ENCODE measurements at places on chromosomes 7 and 10.

DNA sequence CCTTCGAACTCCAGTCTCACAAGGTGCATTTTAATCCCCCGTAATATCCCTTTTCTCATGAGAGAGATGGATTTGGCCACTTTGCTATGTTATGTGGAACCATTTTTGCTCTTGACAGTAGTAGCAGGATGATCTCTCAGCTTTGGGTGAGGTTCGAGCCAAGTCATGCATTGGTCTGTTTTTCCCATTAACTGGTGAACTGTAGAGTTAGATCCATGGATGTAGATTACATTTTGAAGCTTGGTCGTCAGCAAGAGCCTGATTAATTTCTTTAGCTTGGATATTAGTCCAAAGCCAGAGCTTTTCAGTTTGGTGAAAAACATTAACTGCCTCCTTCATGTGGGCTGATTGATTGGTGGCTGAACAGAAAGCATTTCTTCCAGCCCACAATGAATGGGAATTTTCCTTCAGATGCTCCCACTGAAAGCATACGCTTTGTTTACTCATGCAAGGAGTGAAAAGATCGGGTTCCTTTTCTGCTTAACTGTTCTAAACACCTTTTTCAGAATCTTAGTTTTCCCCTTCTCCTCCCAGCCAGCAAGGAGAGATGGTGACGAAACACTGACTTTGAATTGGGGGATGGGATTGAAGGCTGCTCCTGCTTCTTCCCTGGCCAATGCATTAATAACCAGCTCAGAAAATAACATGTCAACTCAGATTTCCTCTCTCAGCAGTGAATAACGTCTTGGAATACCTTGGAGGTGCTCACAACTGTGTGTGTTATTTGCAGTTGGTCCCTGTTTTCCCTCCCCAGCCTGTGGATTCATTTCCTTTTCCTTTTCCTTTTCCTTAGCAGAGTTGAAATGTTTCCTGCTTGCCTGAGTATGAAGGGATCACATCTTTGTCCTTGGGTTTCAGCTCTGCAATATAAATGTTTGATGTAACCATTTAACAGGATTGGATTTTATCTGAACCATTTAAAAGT, 351.8 kb upstream of the FZD8 start:
- DNase-seq, result no peak

GRCh38 chr7:8382004-8382730, 51.2 kb upstream of the NXPH1 start:
- no peak for DNase-seq

GRCh38 chr10:93357680-93358079, 124.5 kb downstream of the MYOF start:
- no peak for DNase-seq

DNA sequence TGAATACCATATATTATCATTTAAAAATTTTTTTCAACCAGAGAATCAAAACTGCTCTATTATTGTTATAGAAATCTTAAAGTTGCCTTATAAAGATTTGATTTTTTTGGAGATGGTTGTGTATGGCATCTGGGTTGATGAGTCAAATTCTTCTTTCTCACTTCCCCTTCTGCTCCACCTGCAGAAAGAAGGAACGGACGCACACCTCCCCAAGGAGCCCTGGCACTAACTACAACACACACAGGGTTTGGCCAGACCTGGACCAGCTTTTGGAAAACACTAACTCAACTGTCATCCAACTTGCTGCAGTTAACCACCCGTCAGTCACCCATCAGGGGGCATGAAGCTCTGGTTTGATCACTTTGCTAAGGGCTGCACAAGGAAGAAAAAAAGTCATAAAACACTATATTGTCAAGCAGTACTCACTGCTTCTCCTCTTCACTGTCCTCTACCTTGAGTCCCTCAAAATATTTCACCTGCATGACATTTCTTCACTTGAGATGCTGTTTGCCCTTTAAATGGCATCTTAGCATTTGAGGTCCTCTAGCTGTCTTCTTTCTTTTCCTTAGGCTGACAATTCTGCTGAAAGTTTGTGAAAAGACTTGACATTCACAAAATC, 266.7 kb upstream of the PHF14 start:
- DNase-seq, result no peak

DNA sequence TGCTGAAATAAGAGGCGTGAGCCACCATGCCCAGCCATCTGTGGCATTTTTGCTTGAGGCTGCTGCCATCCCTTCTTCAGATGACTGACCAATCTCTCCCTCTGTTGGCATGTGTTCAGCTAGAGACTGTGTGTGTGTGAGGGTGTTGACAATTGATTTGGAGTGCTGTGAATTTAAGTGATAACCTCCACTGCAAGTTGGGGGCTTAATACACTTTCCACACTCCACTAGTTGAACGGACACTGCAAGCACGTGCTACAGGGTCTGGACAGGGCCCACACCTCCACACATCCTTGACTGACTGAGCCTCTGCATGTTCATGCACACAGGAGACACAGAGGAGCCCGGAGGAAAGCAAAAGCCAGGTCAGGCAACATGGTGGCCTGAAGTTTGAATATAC, 51.3 kb downstream of the BRAF start:
- no peak for DNase-seq

- DNase-seq, result no peak
Observed at GRCh38 chr7:156527458-156527890, 113.1 kb upstream of the RNF32 start.

GRCh38 chr10:2048337-2048973, 311.1 kb upstream of the ADARB2 start:
- no peak for DNase-seq

GRCh38 chr7:14745076-14745475, 157.5 kb downstream of the DGKB start:
- DNase-seq, result no peak

DNA sequence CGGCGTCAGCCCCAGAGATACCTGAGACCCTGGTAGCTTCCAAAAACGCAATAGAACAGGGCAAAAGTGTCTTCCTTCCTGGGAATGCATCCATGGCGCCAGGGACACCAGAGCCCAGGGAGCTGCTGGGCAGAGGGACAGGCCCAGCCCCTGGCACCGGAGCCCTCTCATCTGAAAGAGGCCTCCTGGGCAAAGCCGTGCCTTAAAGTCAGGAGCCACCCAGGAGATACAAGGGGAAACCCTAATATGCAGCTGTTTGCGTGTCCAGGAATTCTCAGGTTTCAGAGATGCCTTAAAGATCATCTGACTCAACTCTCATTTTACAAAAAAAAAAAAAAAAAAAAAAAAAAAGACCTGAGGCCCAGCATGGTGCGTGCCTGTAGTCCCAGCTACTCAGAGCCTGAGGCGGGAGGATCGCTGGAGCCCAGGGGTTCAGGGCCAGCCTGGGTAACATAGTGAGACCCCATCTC, 28.0 kb downstream of the NUDT1 start:
- DNase-seq, result no peak

DNA sequence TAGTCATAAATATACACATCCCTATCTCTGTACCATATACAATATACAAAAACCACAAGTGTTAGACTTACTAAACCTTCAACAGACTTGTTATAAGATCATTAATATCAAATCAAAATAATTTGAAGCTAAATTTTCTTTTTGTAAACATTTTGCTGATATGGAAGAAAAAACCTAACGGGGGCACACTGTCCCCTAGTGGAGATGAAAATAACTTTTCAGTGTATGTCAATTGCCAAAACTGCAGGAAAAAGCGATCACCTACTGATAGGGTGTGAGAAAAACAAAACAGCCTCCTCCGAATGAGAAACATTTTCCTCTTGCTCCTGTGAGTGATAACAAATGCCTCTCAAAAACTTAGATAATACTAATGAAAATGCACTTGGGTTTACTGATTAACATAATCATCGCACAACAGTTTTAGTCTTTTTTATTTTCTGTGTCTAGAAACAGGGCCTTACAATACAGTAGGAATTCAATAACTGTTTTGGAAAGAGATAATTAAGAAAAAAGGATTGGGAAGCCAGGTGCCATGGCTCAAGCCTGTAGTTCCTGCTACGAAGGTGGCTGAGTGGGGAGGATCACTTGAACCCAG, 322.7 kb downstream of the CRPPA start:
- no peak for DNase-seq

DNA sequence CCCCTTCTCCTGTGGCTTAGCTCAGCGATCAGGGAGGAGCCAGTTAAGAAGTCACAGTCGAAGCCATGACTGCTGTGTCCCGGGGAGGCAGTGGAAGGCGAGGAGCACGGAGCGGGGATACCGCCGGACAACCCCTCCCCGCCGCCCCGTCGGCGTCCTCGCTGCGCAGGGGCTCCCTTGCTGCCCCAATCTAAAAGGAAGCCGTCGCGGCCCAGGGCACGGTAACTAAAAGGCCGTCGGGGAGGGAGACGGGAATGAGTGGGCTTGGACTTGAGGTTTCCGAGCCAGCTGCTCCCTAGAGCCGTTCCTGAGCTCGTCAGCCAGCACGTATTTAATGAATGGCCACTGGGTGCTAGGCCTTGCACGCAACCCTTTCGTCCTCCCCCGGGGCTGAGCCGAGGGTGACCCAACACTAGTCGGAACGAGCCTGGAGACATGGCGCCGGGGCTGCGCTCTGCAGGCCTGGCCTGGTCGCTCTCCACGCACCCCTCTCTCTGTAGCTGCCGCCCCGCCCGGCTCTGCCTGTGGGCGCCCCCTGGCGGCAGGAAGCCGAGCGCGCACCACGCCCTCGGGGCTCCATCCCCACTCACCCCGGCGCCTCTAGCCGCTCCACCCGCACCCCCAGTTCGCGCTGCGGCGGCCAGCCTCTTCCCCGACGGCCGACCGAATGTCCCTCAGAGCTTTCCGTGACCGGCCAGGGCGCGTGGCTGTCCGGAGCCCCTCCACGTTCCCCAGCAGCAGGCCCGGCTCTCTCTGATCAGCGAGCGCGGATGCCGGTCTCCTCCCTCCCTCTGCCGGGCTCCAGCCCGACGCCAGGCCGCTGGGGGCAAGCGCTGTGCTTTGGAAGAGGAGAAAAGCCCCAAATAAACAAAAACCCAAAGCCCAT, 29.3 kb upstream of the KCNK18 start:
- no peak for DNase-seq

- peak; percentile 71 for DNase-seq
Observed at GRCh38 chr10:125123476-125124114, 36.8 kb downstream of the CTBP2 start.

DNA sequence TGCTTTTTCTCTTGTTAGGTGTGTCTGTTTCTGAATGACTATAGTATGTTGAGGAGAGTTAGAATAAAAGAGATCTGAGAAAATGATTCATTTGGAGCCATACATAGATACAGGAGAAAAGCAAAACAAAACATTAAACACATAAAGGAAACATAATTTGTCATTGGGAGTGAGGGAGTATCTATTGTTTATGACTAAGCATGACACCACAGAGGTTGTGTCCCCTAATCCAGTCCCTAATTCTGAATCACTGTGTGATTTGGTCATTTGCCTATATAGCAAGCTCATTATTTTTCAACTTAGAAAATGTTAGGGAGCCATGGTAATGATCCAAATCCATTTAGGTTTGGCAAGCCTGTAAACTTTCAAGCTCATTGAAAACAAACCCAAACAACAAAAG, 132.3 kb upstream of the BMPER start:
- DNase-seq, result peak; percentile 60

GRCh38 chr7:35828817-35829216, 28.0 kb downstream of the SEPTIN7 start:
- DNase-seq, result no peak

- no peak for DNase-seq
Observed at GRCh38 chr7:138982204-138982623, 1.0 kb upstream of the KIAA1549 start.

DNA sequence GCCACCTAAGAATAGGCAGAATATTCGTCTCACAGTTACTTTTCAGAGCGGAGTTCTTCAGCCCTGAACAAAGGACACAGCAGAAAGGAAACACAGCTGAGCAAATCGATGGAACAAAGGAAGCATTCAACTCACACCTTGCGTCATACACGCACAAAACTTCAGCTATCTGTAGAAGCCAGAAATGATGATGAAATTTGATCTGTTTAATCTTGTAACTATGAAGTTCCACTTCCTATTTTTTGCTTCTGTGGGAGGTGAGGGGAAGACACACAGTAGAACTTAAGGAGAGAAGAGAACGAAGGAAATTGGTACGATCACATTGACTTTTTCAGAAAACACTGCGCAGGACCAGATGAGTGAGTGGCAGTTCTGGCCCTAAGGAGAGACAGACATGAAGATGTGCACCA, 26.2 kb downstream of the FAM171A1 start:
- DNase-seq, result peak; percentile 62

DNA sequence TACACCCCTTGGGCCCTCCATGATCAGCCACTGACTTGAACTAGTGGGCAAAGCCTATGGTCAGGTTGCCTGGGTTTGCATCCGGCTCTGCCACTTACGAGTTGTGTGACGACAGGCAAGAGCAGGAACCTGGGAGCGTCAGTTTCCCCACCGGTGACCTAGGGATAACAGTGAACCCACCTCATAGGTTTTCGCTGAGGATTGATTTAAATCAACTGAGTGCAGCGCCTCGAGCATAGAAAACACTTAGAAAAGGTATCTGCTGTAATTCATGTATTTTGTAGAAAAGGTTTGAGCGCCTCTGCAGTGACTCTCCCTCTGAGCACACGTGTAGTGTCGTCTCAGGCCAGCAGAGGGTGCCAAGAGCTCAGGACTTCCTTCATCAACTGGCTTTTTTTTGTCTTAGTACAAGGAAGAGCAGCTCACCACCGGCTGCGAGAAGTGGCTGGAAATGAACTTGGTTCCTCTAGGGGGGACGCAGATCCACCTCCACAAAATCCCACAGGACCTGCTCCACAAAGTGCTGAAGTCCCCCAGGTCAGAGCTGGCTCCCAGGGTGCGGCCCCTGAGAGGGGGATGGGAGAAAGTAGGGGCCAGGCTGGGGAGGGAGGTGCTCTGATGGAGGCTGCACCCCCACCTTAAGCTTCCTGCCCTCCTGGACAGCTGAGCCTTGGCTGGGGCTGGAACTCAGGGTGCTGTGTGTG, 27.7 kb downstream of the BTBD16 start:
- DNase-seq, result peak; percentile 69

- DNase-seq, result no peak
Observed at GRCh38 chr7:26078437-26079336, 73.3 kb upstream of the NFE2L3 start.

DNA sequence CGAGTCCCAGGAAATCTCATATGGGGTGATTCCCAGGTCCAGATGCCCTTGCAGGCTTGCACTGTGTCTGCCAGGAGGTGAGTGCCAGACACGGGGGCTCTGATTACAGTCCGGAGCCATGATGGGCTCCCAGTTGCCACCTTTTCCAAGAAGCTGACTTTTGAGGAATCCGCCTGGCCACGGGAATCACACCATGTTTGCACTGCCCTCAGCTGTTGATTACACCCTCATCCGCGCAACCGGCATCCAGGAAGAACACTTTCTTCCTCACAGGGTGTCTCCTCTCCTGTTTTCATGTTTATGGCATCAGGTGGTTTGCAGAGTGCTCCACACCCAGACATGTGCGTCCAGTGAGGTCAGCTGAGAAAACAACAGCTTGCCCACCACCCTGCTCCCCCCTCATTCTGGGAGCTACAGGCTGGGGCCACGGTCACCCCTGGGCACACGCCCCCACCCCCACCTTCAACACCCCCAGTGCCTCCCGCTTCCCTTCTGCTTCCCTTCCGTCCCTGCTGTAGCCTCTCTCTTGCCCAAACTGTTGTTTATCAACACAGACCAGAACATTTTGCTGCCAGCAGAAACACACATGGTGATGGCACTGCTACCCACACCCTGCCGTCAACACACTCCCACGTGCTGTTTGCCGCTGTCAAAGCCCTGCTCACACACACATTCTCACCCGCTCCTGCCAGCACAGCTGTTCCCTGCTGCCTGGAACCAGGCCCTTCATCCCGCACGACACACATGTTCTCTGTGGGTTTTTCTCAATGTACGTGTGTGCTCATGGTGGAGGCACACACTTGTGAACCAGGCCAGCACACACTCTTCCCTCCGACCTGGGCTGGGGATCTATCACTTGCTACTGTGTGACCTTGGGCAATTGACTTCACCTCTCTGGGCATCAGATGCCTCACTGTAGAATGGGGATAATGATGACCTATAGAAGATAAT, 35.8 kb downstream of the DDIT4 start:
- DNase-seq, result no peak

All from astrocyte of the cerebellum (primary cell).